Stimulated activated effector memory CD8-positive, alpha-beta T cell treated with anti-CD3 and anti-CD28 coated beads, Interleukin-12 subunit alpha, Interleukin-12 subunit beta, amount 100 ng/mL, for 72 hours (primary cell): ENCODE measurements at places on chromosomes 7 and 10.
A peak's percentile ranks its signal among the peaks of the same experiment; 100 is the strongest.

GRCh38 chr7:44814919-44815318 lies 18.4 kb downstream of the PPIA start:
- no peak for DNase-seq

DNA sequence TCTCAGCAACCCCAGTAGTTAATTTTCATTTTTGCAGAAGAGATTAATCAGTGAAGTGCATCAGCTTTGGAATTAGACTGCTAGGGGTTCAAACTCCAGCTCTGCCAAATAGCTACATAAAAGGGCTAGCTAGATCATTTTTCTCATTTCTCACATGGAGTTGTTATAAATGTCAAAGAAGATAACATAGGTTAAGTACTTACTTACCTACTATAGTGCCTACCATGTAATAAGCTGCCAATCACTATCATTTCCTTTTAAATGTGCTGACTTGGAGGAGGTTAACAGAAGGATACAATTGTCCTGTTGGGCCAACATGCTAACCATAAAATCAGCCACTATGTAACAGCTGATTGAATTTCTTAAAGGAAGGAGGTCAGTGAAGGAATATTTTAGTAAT lies 40.7 kb downstream of the KDM7A start:
- no peak for DNase-seq

GRCh38 chr7:74185016-74185415 lies 10.9 kb downstream of the EIF4H start:
- DNase-seq, result no peak

DNA sequence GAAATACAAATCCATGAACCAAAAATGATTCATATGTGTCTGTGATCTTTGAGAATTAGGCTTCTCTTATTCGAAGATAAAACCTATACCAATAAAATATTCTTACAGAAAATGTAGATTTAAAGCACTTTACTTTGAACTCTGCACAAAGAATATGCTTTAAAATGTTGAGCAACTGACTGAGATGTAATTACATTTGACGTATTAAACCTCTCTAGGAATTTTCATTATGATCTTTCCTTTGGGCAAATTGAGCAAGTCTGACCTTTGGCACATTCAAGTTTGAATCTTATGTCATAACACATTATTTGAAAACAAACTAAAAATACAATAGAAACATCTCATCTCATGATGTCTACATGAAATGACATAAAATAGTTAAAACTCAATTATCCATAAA lies 69.2 kb upstream of the AHR start:
- DNase-seq, result no peak

- DNase-seq, result no peak
Observed at GRCh38 chr7:25985196-25985595, 166.8 kb upstream of the NFE2L3 start.

- no peak for DNase-seq
Observed at GRCh38 chr10:22823109-22823508, 104.7 kb upstream of the ARMC3 start.

DNA sequence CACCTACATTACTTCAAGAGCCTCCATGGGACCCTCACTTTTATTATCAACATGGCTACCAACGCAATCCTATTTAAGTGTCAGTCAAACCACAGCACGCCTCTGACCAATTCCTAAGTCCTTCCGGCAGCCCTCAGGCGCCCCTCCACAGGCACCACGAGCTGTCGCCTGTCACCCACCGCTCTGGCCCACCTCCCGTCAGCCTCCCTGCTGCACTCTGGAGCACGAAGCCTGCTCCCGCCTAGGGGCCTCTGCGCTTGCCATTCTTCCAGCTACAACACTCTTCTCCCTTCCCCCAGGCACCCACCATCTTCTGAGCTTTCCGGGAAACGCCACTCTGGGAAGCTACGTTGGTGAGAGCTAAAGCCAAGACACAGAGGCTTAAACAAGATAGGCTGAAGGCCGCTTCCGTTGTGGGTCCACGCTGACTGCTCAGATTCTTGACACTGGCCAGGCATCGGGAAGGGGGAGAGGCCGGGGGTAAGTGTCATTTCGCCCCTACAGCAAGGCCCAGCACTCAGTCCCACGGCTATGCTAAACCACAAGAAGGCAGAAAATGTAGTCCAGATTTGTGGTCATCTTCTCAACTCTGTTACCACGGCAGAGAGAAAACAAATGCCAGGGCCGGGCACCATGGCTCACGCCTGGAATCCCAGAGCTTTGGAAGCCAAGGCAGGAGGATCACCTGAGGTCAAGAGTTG lies 56.7 kb downstream of the GNA12 start:
- DNase-seq, result no peak

- peak; percentile 47 for DNase-seq
Observed at GRCh38 chr10:43259213-43259991, 7.5 kb downstream of the RASGEF1A start.

DNA sequence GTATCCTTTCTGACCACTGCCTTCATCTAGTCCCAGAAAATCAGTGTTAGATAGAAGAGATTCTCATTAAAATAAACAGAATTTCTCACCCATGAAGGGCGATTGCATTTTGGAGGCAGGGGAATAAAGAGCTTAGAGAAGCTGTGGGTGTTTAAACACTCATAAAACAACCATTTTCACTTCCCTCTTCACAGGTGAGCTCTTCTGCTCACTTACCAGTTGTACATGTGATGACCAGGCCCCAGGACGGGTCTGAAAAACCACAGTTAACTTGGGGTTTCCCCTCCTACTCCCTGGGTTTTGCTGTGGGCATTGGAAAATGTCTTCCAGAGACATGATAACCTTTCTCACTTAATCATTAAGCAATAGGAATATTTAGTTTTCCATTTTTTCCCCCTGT lies 411.6 kb upstream of the DPP6 start:
- no peak for DNase-seq

- no peak for DNase-seq
Observed at GRCh38 chr10:114283091-114283490, 44.0 kb downstream of the VWA2 start.

DNA sequence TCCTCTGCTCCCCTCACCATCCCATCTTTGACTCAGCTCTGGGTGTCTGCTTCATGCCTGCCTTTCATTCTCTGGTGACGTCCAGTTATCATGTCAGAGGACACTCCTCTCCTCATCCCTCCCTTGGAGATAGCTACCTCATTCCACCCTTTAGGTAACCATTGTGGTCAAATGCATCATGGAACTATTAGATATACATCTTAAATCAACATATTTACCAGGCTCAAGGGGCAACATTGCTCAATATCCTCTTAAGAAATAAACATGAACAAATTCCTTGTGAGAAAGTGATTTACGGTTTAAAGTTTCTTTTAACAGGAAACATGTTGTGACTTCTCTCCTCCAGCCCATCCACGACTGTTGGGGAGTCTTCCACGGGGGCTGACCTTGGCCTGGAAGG lies 511.6 kb upstream of the IGFBP3 start:
- DNase-seq, result no peak

DNA sequence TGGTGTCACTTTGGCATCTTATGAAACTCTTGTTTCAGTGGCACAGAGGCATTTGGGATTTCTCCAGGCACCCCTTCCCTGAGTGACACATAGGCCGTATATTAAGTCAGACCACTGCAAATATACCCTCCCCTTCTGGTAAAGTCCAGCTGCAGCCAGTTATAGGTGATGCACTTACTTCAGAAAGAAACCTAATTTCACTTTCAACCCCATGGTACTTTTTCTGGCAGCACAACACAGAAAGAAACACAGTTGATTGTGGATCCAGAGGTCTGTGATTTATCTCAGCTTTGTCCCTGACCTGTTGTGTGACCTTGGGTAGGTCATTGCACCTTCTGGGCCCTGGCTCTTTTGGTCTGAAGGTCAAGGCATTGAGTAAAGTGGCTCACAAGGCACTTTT lies 173.2 kb downstream of the BUB3 start:
- no peak for DNase-seq

DNA sequence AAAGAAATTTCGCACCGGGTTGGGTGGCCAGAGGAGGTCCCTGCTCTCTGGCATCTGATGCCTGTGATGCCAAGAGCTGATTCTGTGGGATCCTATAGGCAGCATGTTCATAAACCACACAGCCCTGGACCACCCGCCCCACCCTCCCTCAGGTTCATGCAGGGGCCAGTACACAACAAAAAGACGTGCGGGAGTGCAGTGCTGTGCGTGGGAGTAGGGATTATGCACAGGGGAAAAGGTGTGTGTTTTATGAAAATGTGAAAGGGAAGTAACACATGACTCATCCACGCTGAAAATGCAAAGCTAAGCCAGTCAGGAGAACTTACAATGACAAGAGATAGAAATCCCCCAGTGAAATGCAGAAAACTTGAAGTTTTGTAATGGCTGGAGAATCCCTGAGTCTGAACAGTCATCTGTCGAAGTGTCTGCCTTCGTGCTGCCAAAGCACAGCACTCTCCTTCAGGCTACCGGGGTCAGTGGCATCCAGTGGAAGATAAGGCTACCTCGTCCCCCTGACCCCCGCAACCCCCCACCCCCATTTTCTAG lies 1.1 kb downstream of the KIAA1217 start:
- DNase-seq, result no peak

DNA sequence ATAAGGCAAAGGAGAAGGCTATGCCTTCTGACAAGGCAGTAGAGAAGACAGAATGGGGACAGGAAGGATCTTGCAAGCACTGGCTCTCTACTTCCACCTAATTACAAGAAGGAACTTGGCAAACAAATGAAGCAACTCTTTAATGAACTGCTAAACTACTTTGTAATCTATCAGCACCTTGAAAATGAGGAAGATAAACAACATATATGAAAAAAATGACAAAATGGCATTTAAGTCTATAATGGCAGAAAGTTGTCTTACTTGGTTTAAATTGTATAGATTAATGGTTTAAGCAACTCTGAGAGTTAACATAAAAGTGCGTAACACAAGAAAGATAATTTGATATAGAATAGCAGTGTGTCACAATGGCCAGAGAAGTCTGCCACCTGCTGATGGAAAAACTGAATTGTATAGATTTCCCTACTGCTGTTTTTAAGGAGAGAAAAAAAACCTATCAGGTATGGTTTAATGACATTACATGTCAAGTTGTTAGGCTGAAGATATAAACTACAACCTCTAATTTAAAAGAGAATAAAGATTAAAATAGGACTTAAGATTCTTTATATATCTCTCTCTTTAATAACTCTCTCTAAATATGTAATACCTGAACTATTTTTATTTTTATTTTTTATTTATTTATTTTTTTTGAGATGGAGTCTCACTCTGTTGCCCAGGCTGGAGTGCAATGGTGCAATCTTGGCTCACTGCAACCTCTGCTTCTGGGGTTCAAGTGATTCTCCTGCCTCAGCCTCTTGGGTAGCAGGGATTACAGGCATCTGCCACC lies 11.8 kb downstream of the NT5C3A start:
- DNase-seq, result no peak

GRCh38 chr10:124536496-124537050 lies 75.0 kb downstream of the LHPP start:
- no peak for DNase-seq

GRCh38 chr10:129501652-129502436 lies 34.8 kb downstream of the MGMT start:
- DNase-seq, result no peak

DNA sequence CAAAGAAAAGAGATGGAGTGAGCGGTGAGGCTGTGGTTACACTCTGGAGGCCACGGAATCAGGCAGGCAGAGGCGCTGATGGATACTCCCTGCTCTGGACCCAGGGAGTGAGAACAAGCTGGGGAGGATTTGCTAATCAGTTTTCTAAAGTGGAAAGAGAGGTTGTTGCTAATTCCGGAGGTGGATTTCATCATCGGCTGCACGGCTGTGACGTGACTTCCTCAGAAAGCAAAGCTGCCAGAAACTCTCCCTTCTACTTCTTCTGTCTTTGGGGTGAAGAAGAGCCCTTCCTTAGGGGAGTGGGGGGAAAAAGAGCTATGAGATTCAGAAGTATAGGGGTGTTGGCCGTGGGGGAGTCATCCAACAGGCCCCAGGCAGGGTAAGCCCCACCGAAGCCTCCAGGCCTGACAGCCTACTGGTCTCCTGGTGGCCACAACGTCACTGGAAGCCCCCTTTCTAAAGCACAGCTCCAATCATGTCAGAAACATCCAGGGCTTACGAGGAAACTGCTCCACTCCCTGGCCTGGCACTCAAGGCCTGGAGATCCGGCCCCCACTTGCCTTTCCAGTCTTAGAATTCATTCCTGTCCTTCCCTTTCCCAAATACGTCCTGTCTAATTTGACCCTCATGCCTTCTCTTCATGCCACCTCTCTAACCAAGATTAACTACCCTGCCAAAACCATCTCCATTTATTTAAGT lies 114.5 kb downstream of the HIP1 start:
- DNase-seq, result no peak

- no peak for DNase-seq
Observed at GRCh38 chr10:18460032-18460431, 191.4 kb downstream of the NSUN6 start.

DNA sequence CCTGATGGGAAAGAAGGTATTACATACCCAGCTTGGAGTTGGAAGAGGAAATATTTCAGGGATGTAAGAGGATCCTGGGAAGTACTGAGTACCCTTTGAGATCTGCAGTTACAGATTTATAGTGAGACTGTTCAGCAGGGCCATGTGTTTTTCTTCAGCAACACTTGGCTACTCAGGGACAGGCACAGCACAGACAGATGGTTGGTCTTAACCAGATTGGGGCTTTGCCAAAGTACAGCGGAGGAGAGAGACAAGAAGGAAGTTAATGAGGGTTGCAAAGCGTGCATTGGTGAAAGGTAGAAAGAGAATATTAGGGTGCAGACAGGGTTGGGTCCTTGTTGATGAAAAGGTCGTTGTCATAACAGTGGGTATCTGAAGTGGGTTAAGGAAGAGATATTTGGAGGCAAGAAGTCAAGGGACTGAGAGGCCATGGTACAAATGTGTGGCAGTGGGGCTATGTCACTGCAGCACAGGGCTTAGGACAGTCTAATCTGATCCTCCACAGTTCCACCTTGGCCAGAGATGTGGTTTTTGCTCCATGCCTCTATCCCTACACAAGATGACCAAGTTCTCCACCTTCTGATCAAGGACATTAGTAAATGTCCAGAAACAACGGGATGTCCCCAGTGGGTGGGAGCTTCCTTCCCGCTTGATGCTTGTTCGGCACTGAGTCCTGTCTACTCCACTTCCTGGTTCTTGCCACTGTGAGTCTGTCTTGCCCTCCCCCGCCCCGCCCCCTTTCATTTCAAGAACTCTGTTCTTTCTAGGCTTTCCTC lies 18.9 kb upstream of the DNAJC1 start:
- DNase-seq, result peak; percentile 61

DNA sequence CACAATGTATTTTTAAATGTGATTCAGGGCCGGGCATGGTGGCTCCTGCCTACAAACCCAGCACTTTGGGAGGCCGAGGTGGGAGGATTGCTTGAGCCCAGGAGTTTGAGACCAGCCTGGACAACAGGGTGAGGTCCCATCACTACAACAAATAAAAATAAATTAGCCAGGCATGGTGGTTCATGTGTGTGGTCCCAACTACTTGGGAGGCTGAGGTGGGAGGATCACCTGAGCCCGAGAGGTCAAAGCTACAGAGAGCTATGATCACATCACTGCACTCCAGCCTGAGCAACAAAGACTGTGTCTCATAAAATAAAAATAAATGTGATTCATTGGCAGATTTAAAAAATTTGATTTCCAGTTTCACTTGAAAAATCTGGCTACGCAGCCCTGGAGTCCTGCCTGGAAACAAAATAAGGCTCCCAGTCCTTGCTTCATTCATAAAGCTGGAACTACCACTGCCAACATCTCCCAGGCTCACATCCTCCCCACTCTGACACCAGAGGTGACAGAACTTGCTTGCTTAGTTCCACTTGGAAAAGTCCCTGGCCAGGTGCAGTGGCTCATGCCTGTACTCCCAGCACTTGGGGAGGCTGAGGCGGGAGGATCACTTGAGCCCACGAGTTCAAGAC lies 27.9 kb upstream of the SLC35G1 start:
- DNase-seq, result no peak

GRCh38 chr7:52501696-52502095 lies 533.7 kb upstream of the POM121L12 start:
- DNase-seq, result no peak

GRCh38 chr10:87598700-87599099 lies 61.0 kb upstream of the PAPSS2 start:
- no peak for DNase-seq
